Left colon (tissue), 2 donors: ENCODE measurements at places on chromosomes 1 and 21.

GRCh38 chr1:67942274-67942673 is 108.2 kb downstream of the DIRAS3 start:
- DNase-seq: no peak

GRCh38 chr1:215631040-215631439 is 63.9 kb downstream of the KCTD3 start:
- DNase-seq: no peak

DNA sequence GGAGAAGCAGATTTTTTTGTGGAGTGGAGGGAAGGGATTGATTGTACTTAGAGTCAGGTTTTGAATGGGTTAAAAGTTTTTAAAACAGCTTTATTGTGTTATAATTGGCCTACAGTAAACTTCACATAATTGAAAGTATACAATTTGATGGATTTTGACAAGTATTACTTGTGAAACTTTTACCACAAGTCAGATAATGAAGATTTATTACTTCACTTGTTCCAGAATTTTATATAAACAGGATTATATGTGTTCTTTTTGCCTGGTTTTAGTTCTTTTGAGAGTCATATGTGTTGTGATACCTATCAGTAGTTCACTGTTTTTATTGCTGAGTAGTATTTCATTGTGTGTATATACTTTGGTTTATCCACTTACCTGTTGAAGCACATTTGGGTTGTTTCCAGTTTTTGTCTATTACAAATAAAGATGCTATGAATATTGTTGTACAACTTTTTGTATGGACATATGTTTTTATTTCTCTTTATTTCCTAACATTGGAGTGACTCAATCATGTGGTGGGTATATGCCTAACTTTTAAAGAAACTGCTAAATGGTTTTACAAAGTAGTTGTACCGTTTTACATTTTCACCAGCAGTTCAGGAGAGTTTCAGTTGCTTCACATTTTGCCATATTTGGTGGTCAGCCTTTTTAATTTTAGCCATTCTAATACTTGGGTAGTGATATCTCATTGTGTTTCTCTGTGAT is 71.0 kb downstream of the DYRK1A start:
- no peak for DNase-seq

DNA sequence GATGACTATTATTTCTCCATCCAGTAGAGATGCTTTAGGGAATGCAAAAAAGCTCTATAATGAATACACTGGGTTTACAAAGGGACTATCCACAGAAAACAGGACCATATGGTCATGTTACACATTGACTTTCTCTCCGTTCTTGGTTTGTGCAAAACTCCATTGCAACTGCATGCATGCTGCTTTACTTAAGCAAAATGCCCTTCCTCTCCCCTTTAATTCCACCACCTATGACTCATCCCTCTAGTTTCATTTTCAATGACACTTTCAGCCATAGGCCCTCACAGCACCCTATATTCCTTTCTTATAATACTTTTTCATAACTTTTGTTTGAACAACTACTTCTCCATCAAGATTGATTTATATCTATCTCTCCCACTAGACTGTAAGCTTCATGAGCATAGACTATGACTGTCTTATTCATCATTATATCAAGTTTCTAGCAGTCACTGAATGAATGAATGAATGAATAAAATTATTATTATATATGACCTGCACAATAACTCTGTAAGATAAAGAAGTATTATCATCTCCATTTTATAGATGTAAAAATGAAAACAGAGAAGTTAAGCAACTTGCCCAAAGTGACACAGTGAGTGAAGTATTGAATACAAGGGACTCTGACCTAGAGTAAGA is 248.9 kb downstream of the PLPP3 start:
- no peak for DNase-seq

DNA sequence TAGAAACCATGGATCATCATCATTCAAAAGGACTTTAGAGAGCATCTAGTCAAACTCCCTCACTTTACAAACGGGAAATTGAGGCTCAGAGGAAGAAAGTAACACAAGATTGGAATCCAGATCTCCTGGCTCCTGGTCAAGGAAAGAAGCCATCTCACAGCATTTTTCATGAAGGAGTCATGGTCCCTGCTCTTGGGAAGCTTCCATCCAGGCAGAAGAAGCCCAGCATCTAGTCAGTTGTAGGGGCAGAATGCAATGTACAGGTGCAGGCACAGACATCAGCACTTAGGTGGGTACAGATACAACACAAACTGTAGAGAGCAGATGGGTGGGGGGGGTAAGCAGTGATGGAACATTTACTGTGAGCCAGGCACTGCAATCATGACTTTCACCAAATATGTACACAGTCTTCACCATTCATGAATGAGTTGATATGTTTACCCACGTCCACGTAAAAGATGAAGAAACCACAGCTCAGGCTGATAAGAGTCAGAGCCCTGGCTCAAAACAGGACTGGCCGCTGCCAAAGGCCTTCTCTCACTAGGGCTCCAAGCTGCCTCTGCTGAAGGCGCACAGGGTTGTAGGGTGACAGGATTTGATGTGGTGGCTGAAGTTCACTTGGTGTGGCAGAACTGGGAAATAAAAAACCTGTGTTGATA is 44.0 kb downstream of the OPTC start:
- DNase-seq: no peak

GRCh38 chr1:221118176-221118937 is 239.1 kb downstream of the HLX start:
- no peak for DNase-seq

GRCh38 chr1:92907949-92908684 is 53.1 kb downstream of the DIPK1A start:
- no peak for DNase-seq

GRCh38 chr1:205285381-205286101 is 36.0 kb downstream of the NUAK2 start:
- DNase-seq: no peak

GRCh38 chr1:165942927-165943597 is 115.6 kb downstream of the UCK2 start:
- DNase-seq: no peak
